Lower leg skin (tissue), 4 donors: ENCODE measurements at places on chromosomes 5 and 9. TPM values are rescaled to one million over a fixed set of nuclear protein-coding genes. Genes with fewer than 3 reads are reported as not detected.
A peak's percentile ranks its signal among the peaks of the same experiment; 100 is the strongest.

The CARD9 gene
- total RNA-seq, result 3.6 TPM

The SPINK5 gene
- total RNA-seq, result 416 TPM

GRCh38 chr9:77892171-77892570 is 139.4 kb downstream of the GNAQ start:
- no peak for DNase-seq

- DNase-seq, result no peak
Observed at GRCh38 chr5:134103998-134104654, 10.4 kb upstream of the TCF7 start.

- no peak for DNase-seq
Observed at GRCh38 chr5:53071738-53072137, 37.8 kb downstream of the MOCS2 start.

GRCh38 chr9:21708856-21709255 is 93.6 kb upstream of the MTAP start:
- DNase-seq, result no peak

DNA sequence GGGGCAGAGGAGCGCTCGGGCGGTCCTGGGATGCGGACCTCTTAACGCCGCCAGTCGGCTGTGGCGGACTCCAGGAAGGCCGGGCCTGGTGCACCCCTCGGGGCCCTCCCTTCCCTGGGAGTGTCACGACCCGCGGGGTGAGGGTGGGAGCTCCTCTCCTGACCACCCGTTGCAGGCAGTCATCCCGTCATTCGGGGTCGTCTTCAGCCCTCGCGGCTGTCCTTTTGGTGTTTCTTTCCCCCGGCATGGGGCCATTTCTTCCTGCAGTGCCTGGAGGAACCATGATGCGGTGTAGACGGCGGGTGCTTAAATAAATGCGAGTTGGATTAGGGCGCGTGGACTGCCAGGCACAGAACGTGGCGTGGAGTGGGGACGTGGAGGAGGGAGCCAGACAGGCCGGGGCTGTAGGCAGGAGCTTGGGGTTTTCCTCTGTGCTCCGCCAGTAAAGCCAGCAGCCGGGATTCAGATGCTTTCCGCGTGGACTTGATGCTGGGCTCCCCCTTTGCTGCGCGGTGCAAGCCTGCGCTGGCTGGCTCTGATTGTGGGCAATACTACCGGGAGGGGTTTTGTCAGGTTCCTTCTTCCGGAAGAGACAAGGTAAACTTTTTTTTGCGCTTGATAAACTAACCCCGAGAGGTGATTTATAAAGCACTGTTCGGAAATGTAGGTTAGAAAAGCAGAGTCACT is 868 bp downstream of the KDM4C start:
- DNase-seq, result peak; percentile 35

- no peak for DNase-seq
Observed at GRCh38 chr5:33501260-33501659, 60.5 kb downstream of the TARS1 start.

DNA sequence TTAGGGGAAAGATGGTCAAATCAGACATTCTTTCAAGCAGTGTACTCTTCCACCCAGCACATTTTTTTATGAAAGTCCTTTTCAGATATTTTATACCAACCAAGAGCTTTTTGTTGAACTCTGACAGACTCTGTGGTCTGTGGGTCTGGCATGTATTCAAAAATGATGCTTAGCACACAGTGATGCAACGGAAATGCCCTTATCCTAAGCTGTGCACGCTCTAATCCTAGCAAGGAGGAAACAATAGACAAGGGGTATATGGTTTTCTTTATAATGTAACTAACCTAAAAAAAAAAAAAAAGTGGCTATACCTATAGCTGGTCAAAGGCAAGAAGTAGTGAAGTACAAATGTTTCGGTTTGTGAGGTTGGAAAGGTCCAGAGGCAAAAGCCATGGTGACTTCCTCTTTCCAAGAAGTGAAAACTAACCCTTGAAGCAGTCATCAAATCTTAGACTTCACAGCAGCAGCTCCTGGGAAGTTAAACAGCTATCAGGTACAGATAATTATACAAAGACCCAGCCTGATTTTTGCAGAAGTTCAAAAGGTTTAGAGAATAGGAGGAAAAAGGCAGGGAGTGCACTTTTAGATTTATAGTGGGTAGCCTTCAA is 82.5 kb downstream of the SEMA6A start:
- no peak for DNase-seq

- no peak for DNase-seq
Observed at GRCh38 chr5:74017786-74018211, 391.8 kb downstream of the ARHGEF28 start.

DNA sequence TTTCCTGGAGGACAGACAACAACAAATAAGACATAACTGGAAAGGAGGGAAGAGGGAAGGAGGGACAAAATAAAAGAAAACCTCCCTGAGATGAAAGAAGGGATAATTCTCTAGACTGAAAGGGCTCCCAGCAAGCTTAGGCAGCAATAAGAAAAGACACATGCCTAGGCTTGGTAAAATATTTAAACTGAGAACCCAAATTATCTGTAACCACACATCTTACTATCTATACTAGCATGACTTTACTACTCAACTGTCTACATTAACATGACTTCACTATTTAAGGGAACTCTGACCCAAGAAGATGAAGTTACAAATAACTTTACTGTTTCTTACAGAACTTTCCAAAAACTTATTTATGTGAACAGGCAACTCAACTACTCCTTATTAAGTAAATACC is 95.9 kb downstream of the EPB41L4A start:
- no peak for DNase-seq

- no peak for DNase-seq
Observed at GRCh38 chr9:120366644-120367019, 213.3 kb downstream of the CDK5RAP2 start.

DNA sequence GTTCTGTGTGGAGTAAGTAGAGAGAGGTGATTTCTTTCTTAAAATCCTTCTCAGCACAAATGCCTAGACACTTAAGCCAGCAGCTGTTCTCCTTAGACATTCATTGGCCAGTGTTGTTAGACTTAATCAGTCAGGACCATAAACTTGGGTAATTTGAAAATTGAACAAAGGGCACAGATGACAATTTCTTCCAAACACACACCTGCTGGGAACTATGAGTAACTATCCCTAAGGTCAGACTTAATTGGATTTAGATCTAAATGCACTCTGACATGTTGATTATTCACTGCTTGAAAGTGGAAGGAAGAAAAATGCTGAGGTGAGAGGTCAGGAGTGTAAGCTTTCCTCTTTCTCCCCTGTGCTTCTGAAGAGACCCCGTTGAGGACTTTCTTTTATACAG is 1083.7 kb upstream of the DMAC1 start:
- no peak for DNase-seq

- peak; percentile 43 for DNase-seq
Observed at GRCh38 chr5:110086658-110087388, 397.1 kb downstream of the MAN2A1 start.

DNA sequence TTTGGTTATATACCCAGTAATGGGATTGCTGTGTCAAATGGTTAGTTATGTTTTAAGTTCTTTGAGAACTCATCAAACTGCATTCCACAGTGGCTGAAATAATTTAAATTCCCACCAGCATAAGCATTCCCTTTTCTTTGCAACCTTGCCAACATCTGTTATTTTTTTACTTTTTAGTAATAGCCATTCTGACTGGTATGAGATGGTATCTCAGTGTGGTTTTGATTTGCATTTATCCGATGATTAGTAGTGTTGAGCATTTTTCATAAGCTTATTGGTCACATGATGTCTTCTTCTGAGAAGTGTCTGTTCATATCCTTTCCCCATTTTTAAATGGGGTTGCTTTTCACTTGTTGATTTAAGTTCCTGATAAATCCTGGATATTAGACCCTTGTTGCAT is 435.7 kb upstream of the RIOK2 start:
- DNase-seq, result no peak

GRCh38 chr5:138574744-138575193 is 432 bp downstream of the HSPA9 start:
- no peak for DNase-seq
